ENCODE measurements at places on chromosomes 1 and 21. TPM values are rescaled to one million over a fixed set of nuclear protein-coding genes. Genes with fewer than 3 reads are reported as not detected.

CRNN gene
- not detected for polyA plus RNA-seq

GRCh38 chr1:200784576-200784975 is 45.9 kb downstream of the CAMSAP2 start:
- no peak overlapping the region for H3K4me3 ChIP-seq
- H3K36me3 ChIP-seq, result no peaks in the 10 kb centered on the region
- H3K4me1 ChIP-seq, result peaks cover 5% of the 10 kb centered on the region
- DNase-seq, result no peak
- peaks cover 15% of the 10 kb centered on the region for H3K27me3 ChIP-seq
- no peak overlapping the region for H3K27ac ChIP-seq

ZNF593 gene
- 33.3 TPM for polyA plus RNA-seq

LCE1D gene
- polyA plus RNA-seq, result not detected

DNA sequence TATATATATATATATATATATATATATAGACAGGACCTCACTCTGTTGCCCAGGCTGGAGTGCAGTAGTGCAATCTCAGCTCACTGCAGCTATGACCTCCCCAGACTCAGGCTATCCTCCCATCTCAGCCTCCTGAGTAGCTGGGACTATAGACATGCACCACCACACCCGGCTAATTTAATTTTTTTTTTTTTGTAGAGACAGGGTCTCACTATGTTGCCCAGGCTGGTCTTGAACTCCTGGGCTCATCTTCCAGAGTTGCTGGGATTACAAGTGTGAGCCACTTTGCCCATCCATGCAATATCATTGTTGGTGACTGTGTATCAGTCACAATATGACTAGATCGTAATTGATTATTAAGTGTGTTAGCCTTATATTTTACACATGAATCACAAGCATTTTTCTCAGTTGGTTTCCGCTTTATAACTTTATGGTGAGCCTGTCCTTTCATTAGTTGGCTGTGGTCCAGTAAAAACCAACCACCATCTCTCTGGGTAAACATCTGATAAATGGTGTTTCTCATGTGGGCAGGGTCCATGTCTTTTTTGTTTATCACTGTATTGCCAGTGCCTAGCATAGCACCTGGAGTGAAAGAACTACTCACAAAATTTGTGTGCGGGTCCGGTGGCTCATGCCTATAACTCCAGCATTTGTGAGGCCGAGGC is 63.6 kb downstream of the MYOM3 start:
- no peak for DNase-seq
- no peaks in the 10 kb centered on the region for H3K4me1 ChIP-seq
- peaks cover 3% of the 10 kb centered on the region for H3K27me3 ChIP-seq

DNA sequence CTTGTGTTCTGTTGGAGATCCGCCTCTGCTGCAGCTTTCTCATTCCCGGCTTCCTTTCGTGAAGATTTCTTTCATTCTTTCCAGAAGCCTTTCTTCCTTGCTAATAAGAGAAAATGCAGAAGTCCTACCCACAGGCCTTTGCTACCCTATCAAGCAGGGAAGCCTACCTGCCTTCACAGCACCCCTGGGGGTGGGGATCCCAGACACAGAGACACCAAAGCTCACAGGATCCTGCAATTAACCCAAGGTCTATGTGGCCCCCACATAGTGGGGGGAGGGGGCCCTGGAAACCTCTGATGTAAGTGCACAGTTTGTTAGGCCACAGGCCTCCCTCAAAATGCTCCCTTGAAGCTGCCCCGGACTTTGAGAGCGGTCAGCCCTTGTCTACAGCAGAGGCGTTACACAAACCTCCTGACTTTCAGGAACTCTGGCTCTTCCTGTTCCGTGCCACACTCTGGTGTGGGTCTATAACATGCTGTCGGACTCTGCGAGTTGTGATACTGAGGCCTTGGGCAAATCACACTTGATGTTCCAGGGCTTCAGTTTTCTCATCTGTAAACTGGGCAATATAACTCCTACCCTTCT is 31.2 kb downstream of the NKAIN1 start:
- H3K27me3 ChIP-seq, result peaks cover 34% of the 10 kb centered on the region
- H3K36me3 ChIP-seq, result no peaks in the 10 kb centered on the region
- DNase-seq, result no peak
- no peaks in the 10 kb centered on the region for H3K4me1 ChIP-seq
- H3K4me3 ChIP-seq, result no peak overlapping the region
- H3K27ac ChIP-seq, result no peak overlapping the region

- H3K27ac ChIP-seq, result no peak overlapping the region
- no peaks in the 10 kb centered on the region for H3K27me3 ChIP-seq
- H3K36me3 ChIP-seq, result peaks cover 32% of the 10 kb centered on the region
- no peak for DNase-seq
- peaks cover 7% of the 10 kb centered on the region for H3K4me1 ChIP-seq
- H3K4me3 ChIP-seq, result no peak overlapping the region
These were observed 13.4 kb downstream of the EPRS1 start for GRCh38 chr1:220032911-220033310.

DNA sequence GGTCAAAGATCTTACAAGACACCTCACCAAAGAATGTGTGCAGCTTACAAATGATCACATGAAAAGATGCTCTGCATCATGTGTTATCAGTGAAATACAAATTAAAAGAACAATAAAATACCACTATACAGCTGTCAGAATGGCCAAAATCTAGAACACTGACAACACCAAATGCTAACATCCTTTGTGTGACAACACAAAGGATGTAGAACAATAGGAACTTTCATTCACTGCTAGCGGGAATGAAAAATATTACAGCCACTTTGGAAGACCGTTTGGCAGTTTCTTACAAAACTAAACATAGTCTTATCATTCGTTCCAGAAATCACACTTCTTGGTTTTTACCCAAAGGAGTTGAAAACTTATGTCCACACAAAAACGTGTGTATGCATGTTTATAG is 20.6 kb upstream of the SELP start:
- H3K27ac ChIP-seq, result no peak overlapping the region
- H3K27me3 ChIP-seq, result no peaks in the 10 kb centered on the region
- H3K4me3 ChIP-seq, result no peak overlapping the region
- peaks cover 31% of the 10 kb centered on the region for H3K4me1 ChIP-seq
- DNase-seq, result no peak
- no peaks in the 10 kb centered on the region for H3K36me3 ChIP-seq

DNA sequence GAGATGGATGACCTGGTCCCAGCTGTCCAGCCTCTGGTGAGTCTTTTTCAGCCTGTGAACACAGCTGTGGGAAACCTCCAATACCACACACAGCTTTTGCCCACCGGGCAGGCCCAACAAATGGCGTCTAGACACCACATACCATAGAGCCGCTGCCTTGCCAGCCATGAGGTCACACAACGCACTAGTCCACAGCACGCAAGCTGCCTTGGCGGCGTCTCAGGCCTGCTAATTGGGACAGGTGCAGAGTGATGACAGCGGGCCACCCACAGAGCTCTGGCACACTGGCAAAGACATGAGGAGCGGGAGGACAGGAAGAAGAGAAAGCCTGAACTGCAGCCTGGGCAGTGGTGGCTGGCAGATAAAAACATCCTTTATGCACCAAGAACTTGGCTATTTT is 125.5 kb downstream of the ADAMTS1 start:
- peaks cover 2% of the 10 kb centered on the region for H3K27me3 ChIP-seq
- no peak overlapping the region for H3K27ac ChIP-seq
- DNase-seq, result no peak
- H3K4me1 ChIP-seq, result no peaks in the 10 kb centered on the region

DNA sequence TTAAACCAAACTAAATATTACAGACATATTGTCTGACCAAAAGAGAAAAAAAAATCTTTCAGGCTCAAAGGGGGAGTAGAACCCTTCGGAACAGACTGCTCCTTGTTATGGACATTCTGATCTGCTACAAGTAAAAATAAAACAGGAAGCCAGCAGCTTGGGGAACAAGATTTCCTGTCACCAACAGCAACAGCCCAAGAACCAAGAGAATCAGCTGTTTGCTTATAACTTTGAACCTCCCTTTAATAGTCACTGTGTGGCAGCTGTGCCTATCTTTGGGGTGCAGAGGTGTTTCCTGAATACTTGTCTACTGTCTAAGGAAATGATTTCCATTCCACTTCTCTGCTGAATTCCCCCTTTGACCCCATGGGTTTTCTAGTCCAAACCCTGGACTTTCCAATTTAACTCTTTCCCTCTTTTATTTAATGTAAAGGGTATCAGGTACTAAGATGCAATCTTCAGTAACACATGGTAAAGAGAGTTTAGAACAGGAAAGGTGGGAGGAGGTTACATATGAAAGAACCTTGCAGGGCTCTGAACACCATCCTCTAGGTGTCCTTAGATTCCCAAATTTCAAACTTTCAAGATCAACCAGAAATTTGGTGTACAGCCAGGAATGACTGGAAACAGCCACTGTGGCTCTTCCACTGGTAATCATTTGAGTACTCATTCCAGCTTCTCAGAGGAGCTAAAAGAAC is 38.6 kb downstream of the GPR3 start:
- no peak for DNase-seq
- peak overlapping the region; percentile 56 for H3K4me3 ChIP-seq
- peaks cover 95% of the 10 kb centered on the region for H3K4me1 ChIP-seq
- peak overlapping the region; percentile 90 for H3K27ac ChIP-seq
- no peaks in the 10 kb centered on the region for H3K27me3 ChIP-seq

DNA sequence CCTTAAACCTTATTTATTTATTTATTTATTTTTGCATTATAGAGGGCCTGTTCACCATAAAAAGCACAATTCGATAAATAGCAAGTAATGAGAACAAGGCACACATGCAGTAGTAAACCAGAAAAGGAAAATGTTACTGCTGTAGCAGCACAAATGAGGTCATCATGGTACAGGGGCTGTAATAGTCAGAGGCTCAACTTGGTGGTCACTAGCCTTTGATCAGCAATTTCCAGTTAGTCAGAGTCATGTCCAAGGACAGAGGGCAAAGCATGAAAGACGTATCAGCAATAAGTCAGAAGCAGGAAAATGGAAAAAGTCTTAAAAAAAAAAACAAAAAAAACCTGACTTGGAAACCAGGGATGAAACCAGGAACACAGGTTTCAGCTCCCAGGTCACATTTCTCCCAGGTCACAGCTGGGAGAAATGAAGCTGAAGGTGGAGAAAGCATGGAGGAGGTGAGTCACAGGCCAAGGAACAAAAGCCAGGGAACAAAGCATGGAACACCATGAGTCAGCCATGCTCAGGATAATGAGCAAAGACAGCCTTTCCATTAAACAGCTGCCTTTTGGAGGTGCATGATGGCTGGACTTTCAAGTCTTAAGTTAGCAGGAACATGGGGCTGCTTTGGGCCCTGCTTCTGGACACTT is 556.3 kb downstream of the LTN1 start:
- H3K27ac ChIP-seq, result no peak overlapping the region
- H3K27me3 ChIP-seq, result no peaks in the 10 kb centered on the region
- no peaks in the 10 kb centered on the region for H3K4me1 ChIP-seq
- no peak for DNase-seq
- H3K36me3 ChIP-seq, result no peaks in the 10 kb centered on the region
- H3K4me3 ChIP-seq, result no peak overlapping the region

TBX15 gene
- not detected for polyA plus RNA-seq

DNA sequence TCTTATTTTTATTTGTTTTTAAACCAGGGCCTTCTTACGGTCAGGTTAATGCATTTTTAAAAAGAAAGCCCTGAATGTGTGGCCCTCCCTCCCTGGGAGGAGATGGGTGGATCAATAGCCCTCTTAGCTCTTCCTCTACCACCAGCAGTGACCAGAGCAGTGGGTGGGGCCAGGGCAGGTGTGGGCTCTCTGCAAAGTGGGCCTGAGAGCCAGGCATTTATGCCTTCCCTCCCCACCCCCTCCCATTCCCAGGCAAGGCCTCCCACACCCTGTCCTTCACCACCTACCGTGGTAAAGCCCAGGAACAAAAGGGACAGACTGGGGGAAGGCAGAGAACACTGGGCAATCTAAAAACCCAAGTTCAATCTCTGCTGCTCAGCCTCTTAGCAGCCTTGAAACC is 63.9 kb downstream of the SSBP3 start:
- H3K4me3 ChIP-seq, result no peak overlapping the region
- DNase-seq, result no peak

TCP10L gene
- 0.54 TPM for polyA plus RNA-seq

FCRL5 gene
- 94.6 TPM for polyA plus RNA-seq

ILDR2 gene
- polyA plus RNA-seq, result not detected

PLA2G2F gene
- not detected for polyA plus RNA-seq

ADGRL4 gene
- not detected for polyA plus RNA-seq

CCDC17 gene
- polyA plus RNA-seq, result 0.11 TPM

LCE1F gene
- polyA plus RNA-seq, result not detected

- DNase-seq, result no peak
- H3K27ac ChIP-seq, result no peak overlapping the region
- peaks cover 12% of the 10 kb centered on the region for H3K4me1 ChIP-seq
- H3K36me3 ChIP-seq, result no peaks in the 10 kb centered on the region
- H3K27me3 ChIP-seq, result peaks cover 16% of the 10 kb centered on the region
These were observed 2.4 kb upstream of the C1orf115 start for GRCh38 chr1:220687809-220688208.

DNA sequence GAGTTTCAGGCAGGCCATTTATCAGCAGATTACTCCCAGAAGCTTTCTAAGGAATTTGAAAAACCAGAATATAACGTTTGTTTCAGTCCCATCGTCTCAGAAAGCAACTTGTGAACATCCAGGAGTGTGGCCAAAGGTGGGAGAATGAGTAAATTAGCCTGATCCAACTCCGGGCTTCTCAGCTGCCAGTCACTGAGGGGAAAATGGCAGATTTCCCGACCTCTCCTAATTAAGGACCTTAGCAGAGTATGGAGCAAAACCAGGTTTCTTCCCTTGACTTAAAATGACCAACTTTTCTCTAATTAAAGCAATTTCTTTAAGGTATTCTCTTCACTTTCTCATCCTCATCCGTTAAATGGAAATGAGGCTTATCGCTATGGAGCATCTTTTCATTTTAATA is 1.0 kb downstream of the CORT start:
- H3K27ac ChIP-seq, result no peak overlapping the region
- H3K36me3 ChIP-seq, result no peaks in the 10 kb centered on the region
- no peak overlapping the region for H3K4me3 ChIP-seq
- DNase-seq, result no peak

DNA sequence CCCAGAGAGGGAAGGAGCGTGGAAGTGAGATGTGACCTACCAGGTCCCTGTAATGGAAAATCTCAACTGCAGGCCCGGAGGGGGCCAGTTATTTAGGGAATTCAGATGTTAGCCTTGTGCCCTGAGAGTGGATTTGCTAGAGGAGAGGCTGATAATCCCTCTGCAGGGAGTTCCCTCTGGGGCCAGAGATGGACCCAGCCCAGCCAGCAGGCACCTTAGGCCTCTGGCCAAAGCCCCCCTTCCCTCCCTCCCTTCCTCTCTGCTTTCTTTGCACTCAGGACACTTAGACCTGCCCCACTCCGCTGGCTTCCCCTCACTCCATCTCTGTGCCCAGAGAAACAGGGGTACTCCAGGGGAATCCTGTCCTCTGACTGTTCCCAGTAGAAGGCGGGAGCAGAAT is 1.5 kb upstream of the ATP1A2 start:
- no peak overlapping the region for H3K4me3 ChIP-seq
- no peaks in the 10 kb centered on the region for H3K36me3 ChIP-seq
- peak overlapping the region; percentile 12 for H3K27ac ChIP-seq
- H3K4me1 ChIP-seq, result no peaks in the 10 kb centered on the region
- DNase-seq, result no peak
